ENCODE measurements at places on chromosomes 13 and 19.

- DNase-seq, result no peak
Measured at GRCh38 chr13:91153372-91153771, 194.1 kb upstream of the MIR17HG start.

- DNase-seq, result no peak
Measured at GRCh38 chr19:13459351-13459750, 46.9 kb downstream of the CACNA1A start.

DNA sequence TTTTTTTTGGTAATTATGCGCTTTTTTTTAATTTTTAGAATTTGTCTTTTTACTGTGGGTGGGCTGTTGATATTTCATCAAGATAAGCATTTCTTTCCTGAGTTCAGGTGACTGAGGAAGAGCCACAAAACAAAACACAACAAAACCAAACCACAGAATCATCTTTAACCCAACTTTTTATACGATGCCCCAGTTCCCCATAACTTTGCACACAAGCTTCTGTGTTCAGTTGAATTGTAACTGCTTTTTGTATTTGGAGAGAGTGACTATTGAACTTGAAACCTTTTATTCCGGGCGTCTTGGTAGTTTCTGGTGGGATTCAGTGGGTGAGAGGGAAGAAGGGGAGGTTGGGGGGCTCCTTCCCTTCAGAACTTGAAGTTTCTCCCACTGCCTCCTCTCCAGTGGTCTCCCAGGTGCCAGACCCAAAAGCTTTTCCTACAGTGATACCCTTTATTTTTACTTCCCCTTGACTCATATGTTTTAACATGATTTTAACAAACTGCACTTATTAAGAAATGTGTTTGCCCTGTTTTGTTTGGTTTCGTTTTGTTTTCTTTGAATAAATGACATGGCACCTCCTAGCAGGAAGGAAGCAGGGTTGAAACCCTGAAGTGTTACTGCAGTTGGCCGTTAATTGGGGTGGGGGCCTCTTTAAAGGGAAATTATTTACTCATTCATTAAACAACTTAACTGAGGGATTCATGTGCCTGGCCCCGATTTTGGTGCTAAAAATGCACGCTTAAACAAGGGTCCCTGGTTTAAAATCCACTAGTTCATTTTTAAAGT, 2.7 kb upstream of the CCDC97 start:
- no peak for DNase-seq

- no peak for DNase-seq
Measured at GRCh38 chr19:53182202-53182601, 11.0 kb downstream of the ZNF665 start.

- no peak for DNase-seq
Measured at GRCh38 chr19:35313587-35313986, 15.4 kb upstream of the CD22 start.

GRCh38 chr19:33758541-33759013, 38.1 kb upstream of the KCTD15 start:
- DNase-seq, result no peak

DNA sequence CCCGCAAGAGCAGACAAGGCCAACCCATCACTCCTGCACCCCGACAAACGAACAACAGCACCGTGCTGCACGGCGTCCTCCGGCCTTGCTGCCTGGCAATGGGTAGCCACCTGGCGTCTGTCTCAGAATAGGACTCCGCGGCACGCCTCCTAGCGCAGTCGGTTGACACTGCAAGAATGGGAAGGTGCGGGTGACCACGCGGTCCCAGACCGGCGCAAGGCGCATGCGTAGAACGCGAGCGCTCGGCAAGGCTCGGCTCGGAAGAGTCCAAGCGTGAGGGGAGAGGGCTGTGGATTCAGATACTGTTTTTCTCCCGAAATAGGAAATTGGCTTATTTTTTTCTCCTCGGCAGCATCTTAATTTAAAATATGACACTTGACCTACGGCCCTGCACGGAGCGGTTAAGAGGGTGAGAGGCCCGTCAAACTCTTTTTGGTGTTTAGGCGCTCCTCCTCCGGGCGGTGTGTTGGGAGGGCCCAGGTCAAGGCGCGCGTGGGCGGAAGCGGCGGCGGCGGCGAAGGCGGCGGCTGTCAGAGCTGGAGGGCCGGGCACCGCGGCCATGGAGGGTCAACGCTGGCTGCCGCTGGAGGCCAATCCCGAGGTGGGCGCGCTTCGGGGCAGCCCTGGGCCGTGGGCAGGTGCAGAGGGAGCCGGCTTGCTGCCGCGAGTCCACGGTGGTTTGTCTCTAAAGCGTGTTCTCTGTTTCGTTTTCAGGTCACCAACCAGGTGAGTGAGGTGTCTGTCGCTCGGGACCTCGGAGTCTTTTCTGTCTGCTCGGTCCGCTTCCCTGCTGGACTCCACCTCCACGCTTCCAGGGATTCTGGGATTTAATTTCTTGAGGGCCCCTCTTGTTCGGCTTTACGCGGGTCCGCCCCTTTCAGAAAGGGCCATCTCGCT, at the start of gene UCHL3:
Gene UCHL3 (plus strand): TSS at position 530 of the 897 bp plus-strand sequence. CDS start 30 bp downstream, at position 560.
- DNase-seq, result peak; percentile 60
